ENCODE measurements at places on chromosomes 6 and 20. TPM values are rescaled to one million over a fixed set of nuclear protein-coding genes. Genes with fewer than 3 reads are reported as not detected.

GRCh38 chr6:34277763-34278112 is 28.9 kb upstream of the SMIM29 start:
- no peak for DNase-seq

DNA sequence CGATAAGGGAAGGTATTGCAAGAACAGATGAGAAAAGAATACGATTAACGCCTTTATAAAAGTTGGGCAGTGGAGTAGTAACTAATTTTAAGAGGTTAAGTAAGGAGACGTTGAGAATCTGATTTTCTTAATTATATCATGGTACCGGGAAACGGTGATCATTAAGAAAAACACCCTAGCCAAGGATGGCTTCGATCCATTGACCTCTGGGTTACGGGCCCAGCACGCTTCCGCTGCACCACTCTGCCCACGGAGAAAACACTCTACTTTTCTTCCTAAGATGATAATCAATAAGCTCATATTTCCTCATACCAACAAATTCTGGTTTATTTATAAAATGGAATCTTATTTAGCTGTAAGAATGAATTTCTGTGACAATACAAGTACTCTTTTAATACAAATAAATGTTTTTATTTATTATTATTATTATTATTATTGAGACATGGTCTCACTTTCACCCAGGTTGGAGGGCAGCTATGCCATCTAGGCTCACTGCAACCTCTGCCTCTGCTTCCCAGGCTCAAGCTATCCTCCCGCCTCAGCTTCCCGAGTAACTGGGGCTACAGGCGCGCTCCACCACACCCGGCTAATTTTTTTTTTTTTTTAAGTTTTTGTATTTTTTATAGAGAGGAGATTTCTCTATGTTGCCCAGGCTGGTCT is 8.3 kb downstream of the POM121L2 start:
- no peak for DNase-seq

DNA sequence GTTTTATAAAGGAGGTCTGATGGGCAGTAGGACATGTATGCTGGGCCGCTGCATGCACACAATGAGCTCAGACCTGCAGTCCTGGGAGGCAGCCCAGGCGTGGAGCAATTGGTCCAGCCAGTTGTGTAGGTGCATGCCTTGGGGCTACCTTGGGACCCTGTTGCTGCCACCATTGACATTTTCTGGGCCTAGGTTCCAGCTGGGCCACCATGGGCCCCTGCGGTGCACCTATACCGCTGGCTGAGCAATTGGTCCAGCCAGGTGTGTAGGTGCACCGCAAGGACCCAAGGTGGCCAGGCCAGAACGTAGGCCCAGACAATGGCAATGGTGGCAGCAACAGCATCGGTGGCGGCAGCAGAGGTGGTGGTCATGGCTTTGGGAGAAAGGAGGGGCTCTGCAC is 143.9 kb downstream of the PXDC1 start:
- no peak for DNase-seq

DNA sequence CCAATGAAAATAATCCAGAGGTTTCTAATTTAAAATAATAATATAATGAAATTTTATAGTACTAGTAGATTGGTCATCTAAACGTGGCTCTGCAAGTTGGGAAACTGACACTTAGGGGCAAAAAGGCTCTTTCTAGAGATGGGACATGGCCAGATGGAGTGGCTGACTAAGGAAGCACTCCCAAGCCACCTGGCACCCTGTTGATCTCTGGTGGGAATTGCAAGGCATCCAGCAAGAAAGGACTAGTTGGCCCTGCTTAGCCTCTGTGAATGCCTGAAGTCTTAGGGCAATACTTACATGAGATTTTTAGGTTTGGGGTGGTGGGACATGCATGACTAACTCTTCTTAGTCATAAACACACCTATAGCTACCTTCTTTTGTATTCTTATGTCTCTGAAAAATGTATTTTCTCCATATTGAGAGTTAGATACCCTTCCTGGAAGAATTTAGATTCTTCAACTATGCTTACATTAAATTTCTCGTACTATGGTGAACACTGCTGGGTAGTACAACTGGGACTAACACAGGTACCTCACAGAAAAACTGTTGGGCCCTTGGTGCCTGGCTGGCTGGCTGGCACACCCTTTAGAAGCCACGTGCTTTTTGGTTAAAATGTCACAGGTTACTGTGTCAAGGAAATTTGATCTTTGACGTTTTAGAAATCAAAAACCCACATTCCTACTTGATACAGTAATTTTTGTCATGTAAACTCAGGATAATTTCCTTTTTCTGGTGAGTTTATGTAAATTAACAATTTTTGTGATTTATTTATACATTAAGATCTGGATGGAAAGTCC is 25.0 kb upstream of the SH3BGRL2 start:
- DNase-seq: no peak

DNA sequence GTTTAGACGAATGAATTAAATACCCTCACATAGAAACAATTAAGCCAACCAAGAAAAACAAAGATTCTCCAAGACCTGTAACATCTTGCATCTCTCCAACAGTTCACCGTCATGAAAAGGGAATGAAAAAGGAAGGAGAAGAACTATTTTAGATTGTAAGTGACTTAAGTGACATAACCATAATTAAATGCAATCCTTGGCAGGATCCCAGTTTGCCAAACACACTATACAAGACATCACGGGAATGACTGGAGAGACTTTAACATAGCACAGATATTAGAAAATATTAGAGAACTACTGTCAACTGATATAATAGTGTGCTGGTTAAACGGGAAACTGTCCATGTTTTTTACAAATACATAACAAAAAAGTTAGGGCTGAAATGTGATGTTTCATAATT is 22.2 kb downstream of the EPB41L2 start:
- DNase-seq: no peak

- no peak for DNase-seq
Observed at GRCh38 chr6:51299621-51300380, 481.1 kb downstream of the TFAP2B start.

DNA sequence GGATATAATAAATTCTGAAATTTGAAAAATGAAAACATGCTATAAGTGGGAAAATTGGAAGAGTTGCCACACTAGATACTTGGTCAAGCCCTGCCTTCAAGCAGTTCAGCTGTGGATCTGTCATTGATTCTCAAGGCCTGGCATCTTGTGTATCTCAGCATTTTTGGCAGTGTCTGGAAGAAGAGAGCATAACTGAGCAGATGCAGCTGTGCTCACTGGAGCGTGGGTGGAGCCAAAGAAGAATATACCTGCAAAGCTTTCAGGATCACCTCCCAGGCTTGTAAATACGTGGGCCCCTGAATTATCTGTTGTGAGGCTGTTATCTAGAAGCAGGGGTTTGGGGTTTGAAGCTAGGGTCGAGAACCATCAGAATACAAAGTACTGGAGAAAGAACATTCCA is 31.3 kb upstream of the CHD6 start:
- no peak for DNase-seq

- no peak for DNase-seq
Observed at GRCh38 chr6:111592726-111593511, 12.8 kb downstream of the TRAF3IP2 start.

The GPLD1 gene
- total RNA-seq: under 0.01 TPM

The SEL1L2 gene
- total RNA-seq: not detected

The HLA-DQB1 gene
- not detected for total RNA-seq

The RHAG gene
- total RNA-seq: not detected

The BMP5 gene
- total RNA-seq: not detected

The HDGFL1 gene
- not detected for total RNA-seq
